ENCODE measurements at places on chromosomes 7 and 10. TPM values are rescaled to one million over a fixed set of nuclear protein-coding genes. Genes with fewer than 3 reads are reported as not detected.
A peak's percentile ranks its signal among the peaks of the same experiment; 100 is the strongest.

GRCh38 chr10:114544045-114544659 is 113.9 kb downstream of the ABLIM1 start:
- H3K4me1 ChIP-seq = peaks cover 95% of the 10 kb centered on the region
- no peaks in the 10 kb centered on the region for H3K36me3 ChIP-seq
- H3K27me3 ChIP-seq = no peaks in the 10 kb centered on the region
- H3K4me3 ChIP-seq = peak overlapping the region; percentile 72
- peak; percentile 92 for DNase-seq
- peak overlapping the region; percentile 94 for H3K27ac ChIP-seq

ITGA8 gene
- not detected for total RNA-seq

DNA sequence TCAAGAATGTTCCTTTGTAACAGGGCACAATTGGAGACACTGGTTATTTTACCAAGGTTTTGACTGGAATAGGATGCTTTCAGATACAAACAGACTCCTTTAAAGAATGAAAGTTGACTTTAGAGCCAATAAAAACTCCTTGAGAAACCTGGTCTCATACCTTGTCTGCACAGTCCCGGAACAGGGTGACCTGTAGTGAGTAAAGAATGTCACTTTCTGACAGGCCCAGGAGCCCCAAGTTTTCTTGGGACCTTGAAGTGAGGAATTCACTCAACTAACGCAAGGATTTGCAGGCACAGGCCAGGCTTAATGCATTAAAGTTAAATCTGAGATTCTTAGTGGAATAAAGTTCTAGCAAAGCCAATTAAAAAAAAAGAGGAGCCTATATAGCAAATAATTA is 11.5 kb upstream of the GARS1 start:
- H3K27ac ChIP-seq = no peak overlapping the region
- H3K4me1 ChIP-seq = no peaks in the 10 kb centered on the region
- peaks cover 67% of the 10 kb centered on the region for H3K36me3 ChIP-seq
- no peak overlapping the region for H3K4me3 ChIP-seq

DNA sequence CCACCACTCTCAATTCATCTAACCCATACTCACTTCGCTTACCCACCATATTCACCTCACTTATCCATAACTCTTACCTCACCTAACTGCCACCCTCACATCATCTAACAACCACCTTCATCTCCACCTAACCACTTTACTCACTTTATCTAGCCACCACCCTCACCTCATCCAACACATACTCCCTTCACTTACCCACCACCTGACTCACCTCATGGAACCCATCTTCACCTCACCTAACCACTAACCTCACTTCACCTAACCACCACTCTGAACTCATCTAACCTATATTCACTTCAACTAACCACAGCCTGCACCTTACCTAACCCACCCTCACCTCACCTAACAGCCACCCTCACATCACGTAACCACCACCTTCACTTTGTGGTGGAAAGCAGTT is 84.2 kb downstream of the VIPR2 start:
- DNase-seq = no peak
- H3K36me3 ChIP-seq = no peaks in the 10 kb centered on the region
- H3K4me1 ChIP-seq = no peaks in the 10 kb centered on the region
- no peaks in the 10 kb centered on the region for H3K27me3 ChIP-seq
- no peak overlapping the region for H3K27ac ChIP-seq

NACAD gene
- total RNA-seq = 0.05 TPM

DNA sequence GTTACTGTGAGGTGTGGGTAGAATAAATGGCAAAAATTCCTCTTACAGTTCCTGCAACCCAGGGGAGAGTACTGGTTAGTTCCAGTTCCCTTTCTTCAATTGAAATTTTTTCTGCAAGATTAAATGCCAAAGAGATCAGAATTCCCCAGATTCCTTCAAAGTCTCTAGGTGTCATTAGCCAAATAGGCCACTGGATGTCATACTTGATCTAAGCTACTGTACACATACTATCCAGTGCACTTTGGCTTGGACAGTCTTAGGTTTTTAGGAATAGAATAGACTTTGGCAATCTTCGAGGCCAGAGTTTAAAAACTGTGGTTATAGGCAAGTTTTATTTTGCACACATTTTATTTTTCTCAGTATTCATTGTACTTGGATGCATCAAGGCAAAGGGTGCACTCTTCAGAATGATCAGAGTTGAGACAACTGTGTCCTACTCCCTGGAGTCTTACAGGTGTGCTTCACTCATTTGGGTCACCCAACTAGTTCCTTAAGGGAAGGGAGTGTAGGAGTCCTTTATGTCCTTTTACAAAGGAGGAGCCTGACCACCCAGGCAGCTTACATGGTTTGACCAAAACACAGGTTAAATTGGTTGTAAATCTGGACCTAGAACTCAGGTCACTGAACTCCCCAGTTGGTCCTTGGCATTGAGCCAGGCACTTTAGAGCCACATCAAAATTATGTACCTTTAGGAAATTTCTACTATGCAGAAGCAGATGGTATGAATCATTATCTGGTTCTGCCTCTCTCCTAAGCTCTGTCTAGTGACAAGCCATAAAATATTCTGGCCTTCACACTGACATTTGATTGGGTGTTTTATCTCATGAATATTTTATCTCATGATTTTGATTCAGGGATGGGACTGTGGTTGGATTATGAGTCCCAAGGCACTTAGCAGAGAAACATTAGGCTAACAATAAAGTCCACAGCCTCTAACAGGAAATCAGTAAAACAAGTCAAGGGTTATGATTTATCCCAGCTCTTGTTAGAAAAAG is 49.5 kb downstream of the ASAH2B start:
- no peaks in the 10 kb centered on the region for H3K36me3 ChIP-seq
- no peak for DNase-seq
- H3K27me3 ChIP-seq = peaks cover 10% of the 10 kb centered on the region
- no peaks in the 10 kb centered on the region for H3K4me1 ChIP-seq
- H3K27ac ChIP-seq = no peak overlapping the region
- no peak overlapping the region for H3K4me3 ChIP-seq

GRCh38 chr10:60176925-60177324 is 212.8 kb downstream of the ANK3 start:
- DNase-seq = no peak
- no peak overlapping the region for H3K27ac ChIP-seq
- no peaks in the 10 kb centered on the region for H3K4me1 ChIP-seq

AKR1C3 gene
- total RNA-seq = 4.4 TPM

GNAT3 gene
- total RNA-seq = not detected

DNA sequence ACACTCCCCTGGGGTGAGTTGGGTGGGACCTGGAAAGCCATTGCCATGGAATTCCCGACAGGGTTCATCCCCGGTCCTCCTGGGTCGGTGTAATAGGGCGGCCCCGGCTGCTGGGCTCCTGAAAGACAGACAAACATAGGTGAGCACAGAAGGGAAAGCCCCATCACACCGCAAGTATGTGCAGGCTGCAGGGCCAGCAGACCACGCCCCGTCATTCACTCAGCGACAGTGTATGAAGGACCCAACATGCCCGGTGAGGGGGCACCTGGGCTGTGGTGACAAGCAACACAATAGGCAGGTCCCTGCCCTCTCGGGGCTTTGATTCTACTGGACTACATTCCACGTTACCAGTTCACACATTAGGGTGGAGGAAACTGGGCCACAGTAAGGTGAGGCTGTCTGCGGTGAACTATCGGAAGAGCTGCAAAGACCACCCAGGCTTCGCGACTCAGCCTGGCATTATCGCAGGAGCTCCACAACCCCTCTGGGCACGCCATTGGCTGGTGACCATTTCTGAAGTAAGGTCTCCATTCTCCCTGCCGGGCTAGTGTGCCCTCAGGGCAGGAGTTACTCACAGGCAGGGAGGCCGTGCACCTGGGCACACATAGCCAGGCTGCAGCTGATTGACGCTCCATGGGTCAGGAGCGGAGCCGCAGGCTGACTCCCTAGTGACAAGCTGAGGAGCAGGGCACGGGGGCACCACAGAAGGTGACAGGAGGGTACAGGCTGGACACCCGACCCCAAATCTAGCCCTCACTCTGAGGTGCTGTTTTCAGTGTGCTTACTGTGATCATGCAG is 99.2 kb downstream of the VOPP1 start:
- H3K27ac ChIP-seq = no peak overlapping the region
- peaks cover 27% of the 10 kb centered on the region for H3K36me3 ChIP-seq
- H3K27me3 ChIP-seq = no peaks in the 10 kb centered on the region
- peaks cover 68% of the 10 kb centered on the region for H3K4me1 ChIP-seq
- no peak for DNase-seq

MCU gene
- 11.6 TPM for total RNA-seq

MNX1 gene
- not detected for total RNA-seq

PITRM1 gene
- 47.5 TPM for total RNA-seq

HSPA12A gene
- not detected for total RNA-seq

PTPRN2 gene
- total RNA-seq = 7.0 TPM
